Activated CD4-positive, CD25-positive, alpha-beta regulatory T cell treated with anti-CD3 and anti-CD28 coated beads, Interleukin-2, amount 50 U/mL, for 24 hours (primary cell): ENCODE measurements at places on chromosomes 3 and 15.

DNA sequence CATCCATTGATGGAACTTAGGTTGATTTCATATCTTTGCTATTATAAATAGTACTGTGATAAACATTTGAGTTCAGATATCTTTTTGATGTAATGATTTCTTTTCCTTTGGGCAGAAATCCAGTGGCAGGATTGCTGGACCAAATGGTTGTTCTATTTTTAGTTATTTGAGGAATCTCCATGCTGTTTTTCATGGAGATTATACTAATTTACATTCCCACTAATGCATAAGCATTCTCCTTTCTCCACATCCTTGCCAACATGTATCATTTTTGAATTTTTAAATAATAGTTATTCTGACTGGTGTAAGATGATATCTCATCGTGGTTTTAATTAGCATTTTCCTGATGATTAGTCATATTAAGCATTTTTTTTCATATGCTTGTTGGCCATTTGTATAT, 144.0 kb upstream of the SUCLG2 start:
- ATAC-seq = no peak

GRCh38 chr15:79973456-79974195, 2.6 kb upstream of the BCL2A1 start:
- no peak for ATAC-seq

DNA sequence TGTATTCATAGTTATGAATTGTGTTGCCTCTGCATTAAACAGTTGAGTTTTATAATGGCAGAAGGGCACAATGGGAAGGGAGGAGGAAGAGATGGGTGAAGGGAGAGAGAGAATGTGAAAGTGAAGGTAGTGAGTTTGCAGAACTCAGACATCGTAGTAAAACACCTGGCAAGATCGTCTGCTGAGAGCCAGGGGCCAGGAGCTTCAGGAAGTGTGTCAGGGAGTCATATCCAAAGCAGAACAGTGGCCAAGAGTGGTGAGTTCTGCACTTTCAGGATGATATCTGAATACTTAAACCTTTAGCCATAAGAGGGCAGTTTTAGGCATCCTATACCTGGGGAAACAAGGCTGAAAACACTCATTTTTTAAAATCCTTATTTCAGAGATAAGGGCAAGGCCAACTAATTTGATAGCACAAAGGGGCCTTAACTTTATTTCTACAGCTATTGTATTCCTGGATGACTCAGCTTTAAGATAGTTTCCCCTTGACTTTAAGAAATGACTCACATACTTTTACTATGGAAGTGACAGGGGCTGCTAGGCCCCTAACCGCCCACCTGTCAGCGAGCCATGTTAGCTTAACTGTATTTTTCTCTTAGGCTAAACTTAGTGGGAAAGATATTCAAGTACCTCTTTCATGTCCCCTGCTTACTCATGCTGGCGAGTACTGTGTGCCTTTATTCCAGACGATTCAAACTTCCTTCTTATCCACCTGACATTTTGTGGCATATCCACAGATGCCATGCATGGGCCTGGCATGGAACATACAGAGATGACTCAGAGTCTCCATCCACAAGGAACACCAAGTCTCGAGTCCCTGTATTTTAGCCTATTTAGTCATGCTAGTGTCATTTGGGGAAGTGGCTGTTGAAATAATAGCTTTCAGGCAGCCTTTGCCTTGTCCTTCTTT, 53.9 kb downstream of the RLBP1 start:
- peak; percentile 88 for ATAC-seq

- no peak for ATAC-seq
Observed at GRCh38 chr3:192812743-192813383, 85.5 kb upstream of the FGF12 start.
